ENCODE measurements at places on chromosomes 5 and 9. TPM values are rescaled to one million over a fixed set of nuclear protein-coding genes. Genes with fewer than 3 reads are reported as not detected.
A peak's percentile ranks its signal among the peaks of the same experiment; 100 is the strongest.

DNA sequence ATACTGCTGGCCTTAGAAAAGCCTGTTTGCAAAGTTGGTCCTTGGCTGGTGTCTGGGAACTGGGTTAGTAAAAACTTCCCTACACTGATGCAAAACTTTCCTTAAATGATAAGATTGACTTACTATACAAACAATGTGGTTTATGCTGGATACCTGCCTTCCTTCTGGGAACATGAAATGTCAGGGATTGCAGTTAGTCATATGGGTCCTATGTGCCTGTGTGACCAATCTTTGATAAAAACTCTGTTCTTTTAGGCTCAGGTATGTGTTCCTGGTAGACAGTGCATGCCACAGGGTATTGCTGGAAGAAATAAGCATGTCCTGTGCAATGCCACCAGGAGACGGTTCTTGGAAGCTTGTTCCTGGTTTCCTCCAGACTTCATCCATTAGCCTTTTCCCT lies 173.3 kb downstream of the RMI1 start:
- no peak overlapping the region for H3K27ac ChIP-seq
- no peaks in the 10 kb centered on the region for H3K36me3 ChIP-seq
- peaks cover 3% of the 10 kb centered on the region for H3K27me3 ChIP-seq
- DNase-seq = no peak

DNA sequence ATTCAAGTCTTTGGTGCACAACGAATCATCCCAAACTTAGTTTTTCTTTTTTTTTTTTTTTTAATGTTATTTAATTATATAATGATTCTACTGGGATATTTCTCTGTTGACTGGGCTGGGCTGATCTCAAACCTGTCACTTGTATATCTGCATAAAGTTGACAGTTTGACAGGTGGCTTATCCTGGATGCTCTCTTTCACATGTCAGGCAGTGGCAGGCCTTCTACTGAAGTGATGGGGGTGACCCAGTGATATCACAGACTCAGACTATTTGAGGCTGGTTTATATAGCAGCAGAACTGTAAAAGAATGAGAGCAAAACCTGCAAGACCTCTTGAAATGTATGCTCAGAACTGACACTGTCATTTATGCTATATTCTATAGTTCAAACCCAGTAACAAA lies 1813.5 kb upstream of the CDH6 start:
- H3K27me3 ChIP-seq = no peaks in the 10 kb centered on the region
- H3K4me1 ChIP-seq = no peaks in the 10 kb centered on the region
- no peak overlapping the region for H3K27ac ChIP-seq
- no peak for DNase-seq
- no peaks in the 10 kb centered on the region for H3K36me3 ChIP-seq

- no peak for DNase-seq
- H3K4me3 ChIP-seq = no peak overlapping the region
- H3K27ac ChIP-seq = no peak overlapping the region
Observed at GRCh38 chr9:110650261-110650660, 18.3 kb upstream of the MUSK start.

Gene LRRC19
- 0.12 TPM for polyA plus RNA-seq

Gene TRIP13
- polyA plus RNA-seq = 2.1 TPM

- H3K27me3 ChIP-seq = no peaks in the 10 kb centered on the region
- H3K4me1 ChIP-seq = no peaks in the 10 kb centered on the region
- H3K4me3 ChIP-seq = no peak overlapping the region
Observed at GRCh38 chr5:170520372-170520771, 16.6 kb downstream of the KCNIP1 start.

Gene KIF4B
- not detected for polyA plus RNA-seq

Gene PCDHA8
- not detected for polyA plus RNA-seq

GRCh38 chr5:128478386-128479368 lies 59.4 kb downstream of the FBN2 start:
- H3K27me3 ChIP-seq = no peaks in the 10 kb centered on the region
- no peak overlapping the region for H3K4me3 ChIP-seq
- no peak for DNase-seq
- H3K27ac ChIP-seq = no peak overlapping the region

Gene PAEP
- polyA plus RNA-seq = not detected

DNA sequence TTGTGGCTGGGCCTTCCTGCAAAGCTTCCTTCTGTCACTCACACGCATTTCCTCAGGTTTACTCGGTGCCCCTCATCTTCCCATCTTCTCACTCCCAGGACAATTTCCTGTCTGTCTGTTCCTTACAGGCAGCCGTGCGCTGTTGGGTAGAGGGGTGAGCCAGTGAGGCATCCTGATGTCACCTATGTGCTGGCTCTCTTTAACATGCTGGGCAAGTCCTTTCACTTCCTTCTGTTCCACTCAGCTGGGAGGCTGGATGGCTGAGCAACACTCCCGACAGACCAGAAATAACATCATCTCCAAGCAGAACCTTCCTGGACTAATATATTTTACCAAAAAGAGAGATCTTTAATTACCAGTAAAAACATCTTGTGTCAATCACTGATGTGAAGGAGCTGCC lies 103.0 kb downstream of the HSD17B3 start:
- H3K4me3 ChIP-seq = no peak overlapping the region
- DNase-seq = no peak
- no peaks in the 10 kb centered on the region for H3K36me3 ChIP-seq
- H3K27me3 ChIP-seq = peaks cover 14% of the 10 kb centered on the region

Gene MCIDAS
- polyA plus RNA-seq = not detected

Gene PCAT7
- not detected for polyA plus RNA-seq

DNA sequence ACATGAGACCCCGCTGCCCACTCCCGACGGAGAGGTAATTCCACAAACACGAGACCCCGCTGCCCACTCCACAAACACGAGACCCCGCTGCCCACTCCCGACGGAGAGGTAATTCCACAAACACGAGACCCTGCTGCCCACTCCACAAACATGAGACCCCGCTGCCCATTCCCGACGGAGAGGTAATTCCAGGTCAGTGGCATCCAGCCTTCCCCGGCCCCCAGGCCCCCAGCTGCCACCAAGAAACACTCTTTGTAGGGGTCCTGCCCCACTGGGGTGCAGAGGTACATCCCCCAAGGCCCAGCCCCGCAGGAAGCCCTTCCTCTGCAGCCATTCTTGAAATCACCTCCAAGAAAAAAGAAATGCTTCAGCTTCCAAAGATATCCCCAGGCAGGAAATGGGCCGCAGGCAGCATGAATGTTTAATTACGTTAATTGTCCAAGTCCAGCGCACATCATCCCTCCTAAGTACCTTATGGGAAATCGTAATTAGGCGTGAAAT lies 115.9 kb downstream of the ADAMTS2 start:
- no peak overlapping the region for H3K4me3 ChIP-seq
- no peak for DNase-seq
- H3K27ac ChIP-seq = no peak overlapping the region
- no peaks in the 10 kb centered on the region for H3K4me1 ChIP-seq
- H3K27me3 ChIP-seq = peaks cover 1% of the 10 kb centered on the region

Gene PRR16
- not detected for polyA plus RNA-seq

- peak within 1 kb of the TSS; percentile 5 for H3K4me3 ChIP-seq
- H3K27ac ChIP-seq = no peak within 1 kb of the TSS
- H3K4me1 ChIP-seq = peaks cover 10% of the 10 kb centered on the region
- no peak for DNase-seq
- H3K36me3 ChIP-seq = no peaks in the 10 kb centered on the region
Observed at GRCh38 chr5:170388818-170389549, at the start of gene KCNMB1. Gene KCNMB1 (minus strand): TSS chr5:170389367. CDS start chr5:170385447, 3,920 bp downstream.

- H3K27me3 ChIP-seq = no peaks in the 10 kb centered on the region
- no peak overlapping the region for H3K27ac ChIP-seq
- H3K36me3 ChIP-seq = peaks cover 17% of the 10 kb centered on the region
- peaks cover 17% of the 10 kb centered on the region for H3K4me1 ChIP-seq
Observed at GRCh38 chr9:347667-348292, 133.1 kb downstream of the DOCK8 start.

GRCh38 chr5:131579917-131580671 lies 54.9 kb downstream of the RAPGEF6 start:
- H3K4me3 ChIP-seq = no peak overlapping the region
- no peaks in the 10 kb centered on the region for H3K27me3 ChIP-seq
- no peak for DNase-seq
- H3K4me1 ChIP-seq = peaks cover 28% of the 10 kb centered on the region

Gene CLPTM1L
- 25.9 TPM for polyA plus RNA-seq

DNA sequence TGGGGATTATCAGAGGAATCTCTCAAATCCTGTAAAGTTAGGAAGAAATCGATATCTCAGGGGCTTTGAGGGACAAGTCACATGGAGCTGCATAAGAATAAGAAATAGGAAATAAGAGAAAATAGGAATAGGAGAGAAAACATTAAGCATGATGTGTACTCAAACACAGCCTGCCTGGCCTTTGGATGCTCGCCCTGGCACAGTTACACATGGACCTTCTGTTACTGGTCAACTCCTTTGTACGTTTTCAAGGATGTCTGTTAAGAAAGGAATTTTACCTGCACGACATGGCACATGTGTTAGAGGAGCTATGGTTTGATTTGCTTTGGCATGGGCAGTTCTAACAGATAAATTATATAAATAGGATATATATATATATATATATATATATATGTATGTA lies 321.2 kb downstream of the CDH12 start:
- H3K4me1 ChIP-seq = no peaks in the 10 kb centered on the region
- DNase-seq = no peak
- no peaks in the 10 kb centered on the region for H3K36me3 ChIP-seq

DNA sequence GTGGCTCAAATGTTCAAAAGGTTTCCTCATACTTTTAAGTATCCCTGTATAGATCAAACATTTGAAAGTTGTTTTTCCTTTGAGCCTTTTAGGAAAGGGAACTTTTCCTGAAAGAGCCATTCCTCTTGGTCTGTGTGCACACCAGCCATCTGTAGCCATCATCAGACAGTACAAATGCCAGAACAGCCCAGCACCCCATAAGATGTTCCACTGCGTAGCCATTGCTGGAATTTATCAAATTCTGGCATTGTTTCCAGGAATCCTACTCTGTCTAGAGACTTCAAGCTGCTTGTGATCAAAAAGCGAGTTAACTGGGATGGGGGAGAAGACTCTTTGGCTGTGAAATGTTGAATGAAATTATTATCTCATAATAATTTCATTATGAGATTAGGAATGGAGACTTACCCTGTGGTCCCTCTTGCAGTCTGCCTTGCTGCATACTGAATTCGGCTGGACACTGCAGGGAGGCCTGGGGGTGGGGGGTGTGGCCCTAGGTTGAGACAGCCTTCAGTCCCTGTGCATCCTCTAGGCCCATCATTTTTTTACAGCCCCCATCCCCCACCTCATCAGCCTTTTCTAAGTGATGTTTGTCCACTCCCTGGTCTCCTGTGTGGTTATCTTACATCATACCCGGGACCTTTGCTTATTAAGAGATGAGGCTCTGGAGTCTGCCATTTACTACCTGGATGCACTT lies 99.8 kb downstream of the RALGPS1 start:
- H3K27me3 ChIP-seq = peaks cover 3% of the 10 kb centered on the region
- H3K36me3 ChIP-seq = no peaks in the 10 kb centered on the region
- H3K4me3 ChIP-seq = no peak overlapping the region
- DNase-seq = no peak

Gene GPX3
- polyA plus RNA-seq = not detected

GRCh38 chr9:77751341-77752091 lies 103.4 kb upstream of the GNA14 start:
- peaks cover 16% of the 10 kb centered on the region for H3K4me1 ChIP-seq
- no peaks in the 10 kb centered on the region for H3K27me3 ChIP-seq
- no peaks in the 10 kb centered on the region for H3K36me3 ChIP-seq
- peak; percentile 14 for DNase-seq

- no peaks in the 10 kb centered on the region for H3K27me3 ChIP-seq
- no peaks in the 10 kb centered on the region for H3K4me1 ChIP-seq
- no peak overlapping the region for H3K27ac ChIP-seq
- no peak for DNase-seq
- no peak overlapping the region for H3K4me3 ChIP-seq
Observed at GRCh38 chr5:110324876-110325275, 401.6 kb downstream of the TMEM232 start.

Gene ANKH
- polyA plus RNA-seq = 25.4 TPM

GRCh38 chr5:1765141-1765879 lies 34.3 kb downstream of the MRPL36 start:
- no peaks in the 10 kb centered on the region for H3K4me1 ChIP-seq
- H3K4me3 ChIP-seq = no peak overlapping the region
- DNase-seq = no peak
- H3K27me3 ChIP-seq = no peaks in the 10 kb centered on the region
- no peak overlapping the region for H3K27ac ChIP-seq

- H3K4me1 ChIP-seq = no peaks in the 10 kb centered on the region
- no peak for DNase-seq
- H3K4me3 ChIP-seq = no peak overlapping the region
- H3K36me3 ChIP-seq = no peaks in the 10 kb centered on the region
- H3K27me3 ChIP-seq = peaks cover 11% of the 10 kb centered on the region
- H3K27ac ChIP-seq = no peak overlapping the region
Observed at GRCh38 chr5:1723476-1723875, 76.2 kb downstream of the MRPL36 start.

Gene PHYHD1
- polyA plus RNA-seq = 7.1 TPM

Gene FAM221B
- polyA plus RNA-seq = not detected

Gene FOXD4L3
- polyA plus RNA-seq = not detected

DNA sequence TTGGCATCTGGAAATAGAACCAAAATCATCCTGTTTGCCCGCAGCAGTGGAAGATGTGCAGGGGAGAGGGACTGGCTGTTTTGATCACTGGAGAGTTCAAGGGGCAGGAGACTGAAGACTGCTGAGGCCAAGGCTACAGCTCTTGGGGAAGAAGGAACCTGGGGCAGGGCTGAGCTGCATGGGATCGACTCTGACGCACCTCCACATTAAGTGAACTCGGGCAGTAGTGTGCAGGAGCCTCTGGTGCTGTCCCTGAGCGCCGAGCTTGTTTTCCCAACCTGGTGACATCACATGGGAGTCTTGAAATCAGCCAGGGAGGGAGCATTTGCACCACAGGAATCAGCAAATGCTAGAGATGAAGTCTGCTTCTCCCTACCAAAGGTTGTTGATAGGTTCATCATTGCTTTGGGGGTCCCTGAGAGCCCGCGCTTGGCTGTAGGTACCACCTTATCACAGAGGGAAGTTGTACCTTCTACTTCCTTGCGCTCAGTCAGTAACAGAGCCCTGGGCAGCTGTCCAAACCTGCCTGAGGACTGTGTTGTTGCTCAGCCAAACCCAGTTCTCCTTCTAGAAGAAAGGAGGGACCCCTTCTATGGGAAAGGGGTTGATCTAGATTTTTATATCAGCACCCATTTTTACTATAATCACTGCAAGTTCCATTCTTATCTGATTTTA lies 52.3 kb upstream of the CTSL start:
- H3K36me3 ChIP-seq = no peaks in the 10 kb centered on the region
- no peak overlapping the region for H3K27ac ChIP-seq

DNA sequence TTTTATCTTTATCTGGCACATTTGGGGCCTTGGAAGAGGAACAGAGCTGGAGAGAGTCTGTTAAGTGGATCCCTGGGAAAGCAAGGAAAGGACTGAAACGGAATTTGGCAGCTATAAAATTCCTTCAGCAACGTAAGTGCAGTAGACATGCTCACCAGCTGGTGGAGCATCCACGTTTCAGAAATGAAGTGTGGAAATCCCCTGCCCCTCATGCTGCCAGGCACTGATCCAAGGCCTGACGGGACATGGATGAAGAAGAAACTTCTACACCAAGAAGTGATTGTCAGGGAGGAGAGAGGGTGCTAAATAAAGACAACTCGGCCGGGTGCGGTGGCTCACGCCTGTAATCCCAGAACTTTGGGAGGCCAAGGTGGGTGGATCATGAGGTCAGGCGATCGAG lies 209.3 kb downstream of the ROR2 start:
- H3K4me3 ChIP-seq = no peak overlapping the region
- H3K27ac ChIP-seq = no peak overlapping the region

All from immature natural killer cell (primary cell).